ENCODE measurements at places on chromosomes 11 and 22.

GRCh38 chr22:46693634-46694415 lies 44.2 kb downstream of the CERK start:
- no peak for DNase-seq

DNA sequence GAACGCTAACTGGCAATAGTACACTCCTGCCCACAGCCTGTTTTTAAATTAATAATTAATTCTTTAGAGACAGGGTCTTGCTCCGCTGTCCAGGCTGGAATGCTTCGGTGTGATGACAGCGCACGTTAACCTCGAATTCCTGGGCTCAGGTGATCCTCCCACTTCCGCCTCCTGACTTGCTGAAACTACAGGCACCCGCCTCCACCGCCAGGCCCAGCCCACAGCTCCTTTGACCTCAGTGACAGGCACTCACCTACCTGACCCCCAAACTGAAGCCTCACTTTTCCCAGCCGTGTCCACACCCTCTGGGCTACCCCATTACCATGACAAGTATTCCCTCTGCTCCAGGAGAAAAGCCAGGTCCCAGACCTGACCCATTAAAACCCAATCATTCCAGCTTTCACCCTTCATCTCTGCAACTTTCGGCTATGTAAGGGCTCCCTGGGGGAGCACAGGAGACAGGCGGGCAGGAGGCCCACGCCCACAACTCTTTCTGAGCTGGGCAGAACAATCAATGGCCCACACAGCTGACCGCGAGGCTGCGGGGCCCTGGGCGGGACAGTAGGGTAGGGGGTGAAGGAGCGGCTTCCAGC lies 730 bp downstream of the LMNTD2 start:
- no peak for DNase-seq

- DNase-seq, result peak; percentile 95
Measured at GRCh38 chr11:32088117-32088941, 2.5 kb upstream of the RCN1 start.

- peak; percentile 21 for DNase-seq
Measured at GRCh38 chr11:116725434-116726221, 47.2 kb downstream of the BUD13 start.

- no peak for DNase-seq
Measured at GRCh38 chr11:111353776-111354600, 25.1 kb downstream of the POU2AF1 start.

DNA sequence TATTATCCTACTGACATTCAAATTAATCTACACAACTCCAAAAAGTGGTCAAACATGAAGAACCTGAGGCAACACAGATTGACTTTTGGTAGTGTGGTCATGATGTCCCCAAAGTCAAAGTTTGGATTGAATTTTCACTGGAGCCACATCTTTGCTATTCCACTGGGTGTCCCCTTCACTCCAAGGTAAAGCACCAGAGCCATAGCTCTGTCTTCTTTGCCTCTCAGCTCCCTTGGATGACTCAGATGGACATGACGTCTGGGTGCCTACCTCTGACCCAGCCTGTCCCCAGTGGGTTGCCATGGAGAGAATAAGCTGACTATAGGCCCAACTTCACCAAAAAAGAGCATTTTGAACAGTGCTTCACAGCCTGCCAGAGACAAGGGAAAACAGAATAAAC lies 57.4 kb upstream of the ARHGAP42 start:
- DNase-seq, result no peak

- peak; percentile 83 for DNase-seq
Measured at GRCh38 chr22:27881421-27881820, 37.6 kb downstream of the PITPNB start.

DNA sequence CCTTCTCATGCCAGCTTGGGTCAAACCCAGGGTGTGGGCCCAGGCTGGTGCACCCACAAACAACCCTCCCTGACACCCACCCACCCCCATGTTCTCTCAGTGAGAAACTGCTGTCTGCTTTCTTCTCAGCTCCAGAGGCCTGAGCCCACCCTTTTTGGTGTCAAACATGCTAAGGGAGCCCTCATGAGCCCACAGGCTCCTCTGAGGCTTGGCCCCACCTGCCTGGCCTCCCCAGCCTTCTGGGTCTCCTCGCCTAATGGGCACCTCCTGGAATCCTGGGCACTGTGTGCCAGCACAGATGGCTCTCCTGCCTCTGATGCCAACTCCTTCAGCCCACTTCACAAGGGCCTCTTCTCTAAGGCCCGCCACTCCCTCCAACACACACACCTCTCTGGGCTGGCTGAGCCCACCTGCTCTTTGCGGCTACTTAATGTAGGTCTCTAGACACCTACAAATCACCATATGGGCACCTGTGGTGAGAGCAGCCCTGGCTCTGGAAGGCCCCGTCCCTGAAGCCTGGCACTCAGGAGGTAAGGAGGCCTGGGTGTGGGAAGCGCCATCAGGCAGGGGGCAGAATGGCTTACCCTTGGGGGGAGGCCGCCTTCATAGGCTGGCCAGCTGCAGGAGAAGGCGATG lies 4.4 kb downstream of the NAGA start:
- DNase-seq, result no peak

DNA sequence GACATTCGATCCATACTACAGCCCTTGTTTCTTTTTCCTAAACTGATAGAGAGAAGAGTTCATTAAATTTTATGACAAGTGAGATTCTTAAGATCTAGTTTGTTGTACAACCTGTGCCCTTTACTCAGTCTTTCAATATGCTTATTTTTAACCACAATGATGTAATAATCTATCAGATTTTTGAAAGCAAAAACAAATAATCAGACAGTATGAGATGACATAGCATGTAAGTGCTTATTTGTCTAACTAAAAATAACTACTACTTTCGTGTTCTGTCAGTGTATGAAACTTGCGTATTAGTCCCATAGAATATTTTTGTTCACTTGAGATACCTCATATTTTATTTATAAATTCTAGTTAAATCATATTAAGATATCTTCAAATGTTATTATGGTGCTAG lies 33.2 kb downstream of the RAB39A start:
- no peak for DNase-seq

GRCh38 chr22:35630387-35630793 lies 13.3 kb upstream of the MB start:
- DNase-seq, result peak; percentile 73

DNA sequence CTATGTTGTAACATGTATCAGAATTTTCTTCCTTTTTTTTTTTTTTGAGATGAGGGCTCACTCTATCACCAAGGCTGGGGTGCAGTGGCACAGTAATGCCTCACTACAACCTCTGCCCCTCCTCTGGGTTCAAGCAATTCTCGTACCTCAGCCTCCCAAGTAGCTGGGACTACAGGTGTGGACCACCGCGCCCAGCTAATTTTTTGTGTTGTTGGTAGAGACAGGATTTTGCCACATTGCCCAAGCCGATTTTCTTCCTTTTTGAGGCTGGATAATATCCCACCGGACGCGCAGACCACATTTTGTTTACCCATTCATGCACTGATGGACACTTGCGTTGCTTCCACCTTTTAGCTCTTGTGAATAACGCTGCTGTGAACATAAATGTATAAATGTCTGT lies 97.0 kb downstream of the BRD1 start:
- DNase-seq, result no peak

DNA sequence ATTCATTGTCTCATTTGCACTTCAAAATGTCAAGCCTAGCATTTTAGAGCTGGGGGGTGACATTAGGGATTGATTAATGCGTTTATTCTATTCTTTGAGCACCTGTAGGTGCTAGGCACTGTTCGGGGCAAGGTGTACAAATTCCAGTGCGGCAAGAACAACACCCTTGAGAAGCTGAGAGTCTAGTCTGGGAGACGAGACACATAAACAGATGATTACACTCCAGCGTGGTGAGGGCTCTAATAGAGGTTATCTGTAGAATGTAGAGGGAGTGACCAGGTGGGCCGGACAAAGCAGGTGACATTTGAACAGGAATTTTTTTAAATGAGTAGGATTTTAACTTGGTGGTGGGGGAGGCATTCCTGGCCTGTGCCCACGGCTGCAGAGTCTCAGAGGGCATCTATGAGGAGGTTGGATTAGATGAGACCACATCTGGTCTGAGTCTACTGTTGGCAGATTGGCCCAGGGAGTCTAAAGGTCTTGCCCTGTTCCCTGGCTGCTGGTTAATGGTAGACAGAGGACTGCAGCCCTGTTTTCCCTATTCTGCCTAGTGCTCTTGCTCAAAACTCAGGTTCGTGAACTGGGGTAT lies 970 bp downstream of the CAT start:
- no peak for DNase-seq

DNA sequence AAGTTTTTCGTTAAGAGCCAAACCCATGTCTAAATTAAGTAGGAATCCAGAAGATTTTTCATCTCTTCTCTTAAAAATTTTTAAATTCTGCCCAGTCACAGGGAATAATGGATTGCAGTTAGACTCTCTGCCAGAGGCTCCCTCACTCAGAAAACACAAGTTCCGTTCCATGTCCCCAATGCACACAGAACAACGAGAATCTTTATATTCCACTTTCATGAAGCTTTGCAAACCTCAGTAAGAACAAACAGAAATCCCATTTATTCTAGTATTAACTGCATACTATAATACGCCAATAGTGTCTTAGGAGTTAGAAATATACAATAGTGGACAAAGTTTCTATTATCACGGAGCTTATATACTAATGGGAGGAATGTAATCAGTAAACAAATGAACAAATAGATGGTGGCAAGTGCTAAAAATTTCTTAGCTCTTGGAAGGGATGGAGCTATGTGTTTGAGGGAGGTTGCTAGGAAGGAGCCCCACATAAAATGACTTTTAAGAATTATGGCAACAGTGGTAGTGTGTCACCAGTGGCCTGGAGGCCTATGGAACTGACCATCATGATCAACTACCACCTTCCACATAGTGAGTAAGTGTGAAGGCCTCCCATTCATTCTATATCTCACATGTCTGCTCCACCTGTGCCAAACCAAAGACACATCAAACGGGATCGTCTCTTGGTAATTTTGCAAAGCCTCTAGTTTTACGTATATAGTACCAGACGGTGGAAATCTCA lies 24.9 kb downstream of the PICALM start:
- no peak for DNase-seq

GRCh38 chr11:134332189-134332631 lies 422 bp downstream of the GLB1L2 start:
- DNase-seq, result no peak

DNA sequence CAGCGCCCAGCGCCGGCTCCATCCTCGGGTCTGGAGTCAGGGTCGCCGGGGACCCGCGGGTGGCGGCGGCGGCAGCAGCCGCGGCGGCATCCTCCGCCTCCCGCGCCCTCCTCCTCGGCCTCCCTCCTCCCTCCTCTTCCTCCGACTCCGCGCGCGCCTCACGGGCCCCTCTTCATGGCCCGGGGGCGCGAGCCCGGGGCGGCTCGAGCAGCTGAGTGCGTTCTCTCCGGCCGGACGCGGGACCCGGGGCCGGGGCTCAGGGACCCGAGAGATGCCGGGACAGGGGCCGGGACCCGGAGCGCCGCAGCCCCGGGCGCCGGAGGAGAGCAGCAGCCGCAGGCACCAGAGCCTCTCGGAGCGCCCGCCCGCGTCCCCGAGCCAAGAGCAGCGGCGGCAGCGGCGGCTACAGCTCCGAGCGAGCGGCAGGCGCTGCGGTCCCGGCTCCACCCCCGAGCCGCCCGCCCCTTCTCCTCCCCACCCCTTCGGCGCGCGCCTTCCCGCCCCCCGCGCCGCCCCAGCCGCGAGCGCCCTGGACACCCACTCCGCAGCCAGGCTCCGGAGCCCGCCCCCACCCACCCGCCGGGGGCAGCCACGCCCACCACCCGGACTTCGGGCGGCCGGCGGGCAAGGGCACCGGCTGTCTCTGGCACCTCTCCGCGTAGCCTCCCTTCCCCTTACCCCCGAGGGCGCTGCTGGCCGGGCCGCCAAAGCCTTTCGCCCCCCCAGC lies at the start of gene CHST1:
TSS of gene CHST1 (minus strand) at position 417 of the 727 bp plus-strand sequence. CDS start 14,699 bp downstream, outside the sequence.
- peak; percentile 32 for DNase-seq

GRCh38 chr11:62461740-62462507 lies 43.1 kb downstream of the SCGB1A1 start:
- no peak for DNase-seq

DNA sequence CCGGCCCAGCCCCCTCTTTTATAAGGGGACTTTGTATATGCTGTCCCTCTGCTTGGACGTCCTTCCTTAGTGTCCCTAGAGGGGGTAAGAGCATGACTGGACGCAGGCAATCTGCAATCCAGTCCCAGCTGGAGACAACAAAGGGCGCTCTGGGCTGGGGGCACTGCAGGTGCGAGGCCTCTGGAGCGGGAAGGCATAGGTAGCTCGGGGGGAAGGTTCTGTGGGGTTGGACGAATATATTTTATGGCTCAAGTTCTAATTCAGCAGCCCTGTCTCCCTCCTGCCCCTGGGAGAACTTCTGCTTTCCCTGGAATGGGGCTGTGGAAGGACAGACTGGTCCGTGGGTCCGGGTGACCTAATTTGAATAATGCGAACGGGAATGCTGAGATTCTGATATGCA lies 40.0 kb downstream of the KCNJ4 start:
- no peak for DNase-seq

GRCh38 chr11:64932324-64932723 lies 3.4 kb downstream of the GPHA2 start:
- no peak for DNase-seq

DNA sequence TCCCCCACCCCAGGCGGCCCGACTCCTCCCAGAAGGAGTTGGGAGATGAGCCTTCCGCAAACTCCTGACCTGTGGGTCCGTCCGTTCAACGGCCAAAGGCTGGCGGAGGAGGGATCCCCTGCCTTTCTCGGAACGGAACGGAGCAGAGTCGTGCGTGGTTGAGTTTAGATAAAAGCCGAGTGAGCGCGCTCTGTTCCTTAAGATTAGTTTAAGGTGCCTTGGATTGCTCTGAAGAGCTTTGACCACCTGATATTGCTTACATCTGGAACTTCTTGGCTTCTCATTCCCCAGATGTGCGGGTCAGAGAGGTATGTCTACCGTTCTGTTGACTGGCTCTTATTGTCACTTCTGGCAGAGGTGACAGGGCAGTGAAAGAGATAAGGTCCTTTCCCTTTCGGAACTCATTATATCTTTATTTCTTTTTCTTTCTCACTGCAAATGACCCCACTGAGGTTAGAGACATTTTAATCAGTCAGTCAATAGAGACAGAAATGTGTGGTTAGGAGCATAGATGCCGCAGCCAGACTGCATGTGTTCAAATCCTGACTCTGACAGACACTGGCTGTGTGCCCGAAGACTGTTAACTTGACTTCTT lies at the start of gene TRIM6:
TSS of gene TRIM6 (plus strand) at position 31 of the 595 bp plus-strand sequence. CDS start at position 292, 261 bp downstream.
- peak; percentile 64 for DNase-seq

GRCh38 chr11:6630632-6631291 lies 11.5 kb upstream of the TPP1 start:
- no peak for DNase-seq

GRCh38 chr11:116062490-116063171 lies 558.4 kb upstream of the CADM1 start:
- peak; percentile 0 for DNase-seq

- peak; percentile 74 for DNase-seq
Measured at GRCh38 chr11:95301474-95301873, 70.5 kb upstream of the SESN3 start.

GRCh38 chr11:75815345-75816168 lies 547 bp downstream of the UVRAG start:
- peak; percentile 24 for DNase-seq

GRCh38 chr11:36186340-36187175 lies 102.7 kb downstream of the COMMD9 start:
- peak; percentile 97 for DNase-seq
